ENCODE measurements at places on chromosomes 4 and X.

- DNase-seq, result no peak
Measured at GRCh38 chrX:10356979-10357378, 200.2 kb downstream of the CLCN4 start.

- no peak for DNase-seq
Measured at GRCh38 chr4:168713253-168713652, 216.4 kb downstream of the PALLD start.

DNA sequence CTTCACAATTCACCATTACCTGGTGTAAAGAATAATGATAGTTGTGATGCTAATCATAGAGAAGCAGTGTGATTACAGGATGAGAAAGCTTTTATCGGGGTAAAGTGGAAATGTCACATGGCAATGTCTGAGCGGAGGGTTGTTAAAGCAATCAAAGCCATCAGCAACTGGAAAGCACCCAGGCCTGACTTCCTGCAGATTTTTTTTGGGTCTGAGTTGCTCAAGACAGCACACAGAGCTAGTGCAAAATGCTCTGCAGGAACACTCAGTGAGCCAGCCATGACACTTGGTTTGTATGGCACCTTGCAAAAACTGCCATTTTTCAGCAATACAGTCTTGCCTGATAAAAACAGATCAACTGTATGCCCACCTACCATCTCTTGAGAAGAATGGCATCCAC is 152.9 kb downstream of the COL4A6 start:
- no peak for DNase-seq

DNA sequence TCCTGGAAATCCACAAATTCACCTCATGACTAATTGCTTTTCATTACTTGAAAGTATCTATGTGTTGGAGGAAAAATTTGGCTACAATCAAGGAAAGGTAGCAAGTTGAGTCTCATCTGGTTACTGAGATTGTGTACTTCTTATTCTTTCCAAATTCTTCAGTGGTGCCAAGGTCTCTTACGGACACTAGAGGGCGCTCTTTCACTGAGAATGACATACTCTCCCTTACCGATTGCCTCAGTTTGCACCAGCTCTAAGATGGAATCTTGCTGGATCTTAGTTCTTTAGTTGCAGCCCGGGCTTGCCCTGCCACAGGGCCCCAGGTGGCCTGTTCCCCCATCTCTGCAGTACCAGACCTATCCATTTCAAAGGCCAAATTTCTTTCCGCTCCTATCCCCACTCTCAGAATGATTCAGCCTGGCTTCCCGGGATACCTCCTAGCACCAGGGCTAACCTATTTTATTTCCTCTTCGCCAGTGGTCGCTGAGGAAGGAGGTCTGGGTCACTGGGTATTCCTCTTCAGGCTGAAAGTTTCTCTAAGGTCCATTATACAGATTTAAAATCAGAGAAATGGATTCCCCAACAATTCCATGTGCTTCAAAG is 24.6 kb upstream of the GPR50 start:
- peak; percentile 43 for DNase-seq

- DNase-seq, result no peak
Measured at GRCh38 chr4:113499696-113500095, 261.8 kb downstream of the CAMK2D start.

GRCh38 chr4:154361450-154361849 is 130.1 kb downstream of the DCHS2 start:
- no peak for DNase-seq

- DNase-seq, result no peak
Measured at GRCh38 chr4:38491854-38492478, 172.0 kb upstream of the KLF3 start.

DNA sequence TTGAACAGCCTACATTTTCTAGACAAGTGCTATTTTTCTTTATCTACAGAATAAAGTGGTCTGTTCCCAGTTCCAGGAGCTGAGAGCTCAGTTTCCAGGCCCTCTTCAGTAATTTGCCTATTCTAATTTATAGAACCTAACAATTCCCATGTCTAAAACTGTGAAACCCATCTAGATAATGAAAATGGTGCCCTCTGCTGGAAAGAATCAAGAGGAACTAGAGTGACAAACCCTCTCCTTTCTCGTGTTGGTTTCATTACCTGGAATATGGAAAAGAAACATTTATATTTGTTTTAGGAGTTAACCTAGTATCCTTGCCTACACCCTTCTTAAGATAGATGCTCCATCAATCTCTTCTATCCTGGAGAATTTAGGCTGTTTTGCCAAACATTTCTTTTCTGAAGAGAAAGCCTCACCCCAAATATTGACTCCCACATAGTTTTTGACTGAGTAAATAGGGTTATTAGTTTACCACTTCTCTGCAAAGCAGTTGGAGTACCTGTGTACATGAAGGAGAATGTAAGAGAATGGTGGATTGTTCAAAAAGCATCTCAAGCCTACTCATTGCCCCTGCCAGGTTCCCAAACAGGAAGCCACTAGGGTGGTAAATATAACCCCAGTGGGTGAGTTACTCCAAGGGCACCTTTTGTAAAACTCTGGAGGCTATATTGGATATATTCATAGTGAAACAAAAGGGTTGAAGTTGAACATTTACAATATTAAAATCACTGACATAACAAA is 121.6 kb downstream of the RASL11B start:
- DNase-seq, result peak; percentile 73

DNA sequence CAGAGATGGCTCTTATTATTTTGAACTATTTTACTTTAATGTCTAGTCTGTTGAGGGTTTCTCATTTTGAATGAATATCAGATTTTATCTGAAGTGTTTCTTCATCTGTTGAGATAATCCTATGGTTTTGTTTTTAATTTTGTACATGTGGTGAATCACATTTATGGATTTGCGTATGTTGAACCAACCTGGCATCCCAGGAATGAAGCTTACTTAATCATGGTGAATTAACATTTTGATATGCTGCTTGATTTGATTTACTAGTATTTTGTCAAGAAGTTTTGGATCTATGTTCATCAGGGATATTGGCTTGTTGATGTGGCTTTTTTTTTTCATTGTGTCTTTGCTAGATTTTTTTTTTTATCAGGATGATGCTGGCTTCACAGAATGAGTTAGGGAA is 2390.9 kb downstream of the PCDH7 start:
- DNase-seq, result no peak

DNA sequence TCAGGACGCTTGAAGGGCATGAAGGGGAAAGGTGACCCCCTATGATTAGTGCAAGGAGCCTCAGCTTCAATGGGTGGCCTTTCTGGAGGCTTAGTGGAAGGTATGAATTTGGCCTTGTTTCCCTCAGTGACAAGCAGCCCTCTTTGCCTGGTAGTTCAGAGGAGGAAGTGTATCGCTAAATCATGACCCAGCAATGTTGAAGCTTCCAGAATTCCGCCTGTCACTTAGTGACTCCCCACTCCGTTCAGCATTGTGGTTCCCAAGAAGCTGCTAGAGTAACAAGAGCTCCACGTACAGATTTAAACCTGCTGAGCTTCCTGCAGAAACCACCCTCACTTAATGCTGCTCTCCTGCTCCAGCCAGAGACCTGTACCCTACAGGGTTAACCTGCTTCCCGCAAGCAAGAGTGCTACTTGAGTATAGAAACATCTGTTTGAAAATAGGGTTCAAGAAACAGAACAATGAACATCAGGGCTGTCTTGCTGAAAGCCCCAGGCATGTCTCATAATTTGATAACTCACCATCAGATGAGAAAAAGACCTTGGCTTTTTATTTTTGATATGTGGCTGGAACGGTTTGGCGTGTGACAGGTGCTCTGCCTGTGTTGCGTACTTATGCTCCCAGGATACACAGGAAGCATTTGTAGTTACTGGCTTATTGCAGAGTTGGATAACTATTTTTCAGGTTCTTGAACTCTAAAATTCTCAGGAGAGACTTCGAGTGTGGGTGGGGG is 105.2 kb downstream of the UCHL1 start:
- DNase-seq, result no peak

Measured in iPS-NIHi11 (cell line).